ENCODE measurements at places on chromosomes 1 and 21. TPM values are rescaled to one million over a fixed set of nuclear protein-coding genes. Genes with fewer than 3 reads are reported as not detected.

DNA sequence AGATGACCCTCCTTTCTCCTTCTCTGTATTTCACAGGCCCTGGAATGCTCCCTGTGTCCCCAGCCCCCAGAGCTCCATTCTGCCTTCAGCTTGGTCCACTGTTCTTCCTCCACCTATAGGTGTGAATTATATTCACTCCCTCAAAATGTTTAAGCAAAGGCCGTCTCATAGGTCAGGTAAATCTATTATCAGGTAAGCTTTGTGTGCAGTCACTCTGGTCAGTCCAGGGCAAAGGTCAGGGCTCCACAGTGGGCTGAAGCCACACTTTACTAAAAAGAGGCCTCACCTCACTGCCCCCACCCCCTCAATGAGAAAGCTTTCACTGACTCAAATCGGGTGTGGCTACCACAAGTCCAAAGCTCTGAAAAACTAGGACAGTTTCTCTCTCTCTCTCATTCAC, 65.9 kb downstream of the DNTTIP2 start:
- DNase-seq: no peak

The PLA2G2C gene
- total RNA-seq: not detected

DNA sequence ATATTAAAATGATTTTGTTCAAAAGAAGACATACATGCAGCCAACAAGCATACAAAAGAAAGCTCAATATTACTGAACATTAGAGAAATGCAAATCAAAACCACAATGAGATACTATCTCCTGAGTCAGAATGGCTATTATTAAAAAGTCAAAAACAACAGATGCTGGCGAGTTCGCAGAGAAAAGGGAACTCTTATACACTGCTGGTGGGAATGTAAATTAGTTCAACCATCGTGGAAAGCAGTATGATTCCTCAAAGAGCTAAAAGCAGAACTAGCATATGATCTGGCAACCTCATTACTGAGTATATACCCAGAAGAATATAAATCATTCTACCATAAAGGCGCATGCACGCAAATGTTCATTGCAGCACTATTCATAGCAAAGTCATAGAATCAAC, 126.0 kb upstream of the HMCN1 start:
- DNase-seq: no peak

DNA sequence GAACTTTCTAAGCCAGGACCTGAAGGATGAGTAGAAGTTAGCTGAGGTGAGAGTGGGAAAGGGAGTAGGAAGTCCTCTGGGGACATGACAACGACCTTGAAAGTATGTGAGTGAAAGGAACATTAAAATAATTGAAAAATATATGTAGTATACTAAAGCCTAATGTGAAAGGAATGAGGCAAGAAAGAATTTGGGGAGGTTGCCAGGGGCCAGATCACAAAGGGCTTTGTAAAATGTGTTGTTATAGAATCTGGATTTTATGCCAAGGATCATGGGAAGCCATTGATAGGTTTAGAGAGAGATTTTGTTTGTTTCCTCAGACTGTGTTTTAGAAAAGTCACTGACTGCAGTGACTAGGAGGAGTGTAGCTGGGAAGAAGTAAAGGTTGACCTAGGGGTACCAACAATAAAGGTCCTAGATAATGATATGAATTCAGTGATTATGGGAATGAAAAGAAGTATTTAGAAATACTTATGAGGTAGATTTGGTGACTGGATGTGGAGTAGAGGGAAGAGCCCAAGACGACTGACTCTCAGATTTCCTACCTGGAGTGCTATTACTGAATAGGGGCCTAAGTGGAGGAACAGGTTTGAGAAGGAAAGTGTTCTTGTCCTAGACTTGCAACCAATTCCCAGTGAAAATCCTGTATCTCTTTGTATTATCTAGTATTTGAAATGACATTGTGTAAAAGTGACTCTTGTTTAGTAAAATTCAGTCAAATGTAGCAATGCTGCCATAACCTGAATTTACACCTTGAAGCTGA, 179.8 kb downstream of the PHTF1 start:
- no peak for DNase-seq

The AMIGO1 gene
- total RNA-seq: 0.68 TPM

Measured in glomerular endothelial cell (primary cell).